GM04503 (cell line): ENCODE measurements at places on chromosomes 1 and 21.

GRCh38 chr1:112808861-112809684 is 93.9 kb upstream of the PPM1J start:
- DNase-seq, result no peak

DNA sequence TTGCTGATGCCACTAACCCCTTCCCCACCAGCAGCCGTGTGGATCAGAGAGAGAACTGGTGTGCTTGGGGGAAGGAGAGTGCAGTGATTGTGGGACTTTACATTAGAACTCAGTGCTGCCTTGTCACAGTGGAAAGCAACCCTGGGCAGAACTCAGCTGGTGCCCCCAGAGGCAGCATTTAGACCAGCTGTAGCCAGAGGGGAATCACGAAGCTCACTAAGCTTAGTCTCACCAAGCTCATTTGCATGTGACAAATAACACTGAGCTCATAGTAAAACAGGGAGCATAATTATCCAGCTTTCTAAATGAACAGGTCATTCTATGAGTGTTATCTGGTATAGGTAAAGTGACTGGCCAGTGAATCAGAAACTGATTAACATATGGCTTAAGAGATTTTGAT is 9.8 kb upstream of the SMAP2 start:
- DNase-seq, result no peak

DNA sequence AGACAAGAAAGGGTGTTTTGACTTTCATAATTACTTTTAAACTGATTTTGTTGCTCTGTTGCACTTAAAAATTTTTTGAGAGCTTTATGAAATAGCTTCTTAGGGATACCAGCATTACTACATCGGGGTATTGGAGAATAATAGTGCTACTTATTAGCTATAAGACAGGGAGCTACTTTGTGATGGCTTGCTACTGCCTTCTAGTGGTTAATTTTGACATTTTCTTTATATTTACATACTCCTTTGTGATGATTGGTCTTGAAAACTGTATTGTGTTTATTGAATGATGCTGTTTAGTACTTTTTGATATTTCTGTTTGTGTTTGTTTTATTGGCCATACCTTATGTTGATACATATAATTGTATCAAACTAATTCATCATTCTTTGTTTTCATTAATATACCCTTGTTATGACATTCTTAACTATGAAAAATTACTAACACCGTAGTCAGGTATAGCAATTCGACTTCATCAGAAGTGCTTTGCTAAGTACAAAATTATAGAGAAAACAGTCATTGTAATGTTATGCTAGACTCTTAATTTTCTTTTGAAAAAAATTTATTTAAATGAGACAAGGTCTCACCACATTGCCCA is 85.5 kb downstream of the CLIC4 start:
- DNase-seq, result no peak

- DNase-seq, result peak; percentile 97
These were observed 34.7 kb downstream of the RGS5 start for GRCh38 chr1:163168053-163168452.

- DNase-seq, result no peak
These were observed 2.9 kb upstream of the PIGR start for GRCh38 chr1:206949208-206949607.

GRCh38 chr1:5896706-5897660 is 95.2 kb downstream of the NPHP4 start:
- DNase-seq, result no peak

DNA sequence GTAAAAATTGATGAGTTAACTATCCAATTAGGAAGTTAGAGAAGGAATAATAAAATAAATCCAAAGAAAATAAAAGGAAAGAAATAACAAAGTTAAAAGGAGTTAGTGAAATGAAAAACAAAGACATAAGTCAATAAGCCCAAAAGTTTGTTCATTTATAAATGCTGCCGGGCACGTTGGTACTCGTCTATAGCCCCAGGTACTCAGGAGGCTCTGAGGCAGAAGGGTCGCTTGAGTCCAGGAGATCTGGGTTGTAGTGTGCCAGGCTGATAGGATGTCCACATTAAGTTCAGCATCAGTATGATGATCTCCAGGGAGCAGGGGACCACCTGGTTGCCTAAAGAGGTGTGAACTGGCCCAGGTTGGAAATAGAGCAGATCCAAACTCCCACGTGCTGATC is 35.5 kb upstream of the VANGL1 start:
- no peak for DNase-seq

GRCh38 chr1:150493175-150493574 is 6.0 kb downstream of the TARS2 start:
- no peak for DNase-seq

DNA sequence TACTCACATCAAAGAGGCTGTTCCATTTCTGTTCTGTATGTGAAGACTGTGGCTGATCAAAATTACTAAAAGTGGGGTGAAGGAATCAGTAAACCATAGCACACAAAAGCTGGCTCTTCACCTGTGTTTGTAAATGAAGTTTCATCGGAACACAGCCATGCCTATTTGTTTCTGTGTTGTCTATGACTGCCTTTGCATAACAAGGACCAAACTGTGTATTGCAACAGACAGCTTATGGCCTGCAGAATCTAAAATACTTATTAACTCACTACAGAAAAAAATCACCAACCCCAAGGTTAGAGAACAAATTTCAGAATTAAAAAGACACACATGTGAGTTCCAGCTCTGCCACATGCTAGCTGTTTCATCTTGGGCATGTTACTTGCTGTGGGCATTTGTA is 163.9 kb downstream of the LYPLAL1 start:
- DNase-seq, result no peak

GRCh38 chr1:18139198-18139981 is 31.8 kb downstream of the IGSF21 start:
- DNase-seq, result no peak

GRCh38 chr1:55288245-55288644 is 73.1 kb upstream of the USP24 start:
- DNase-seq, result no peak

DNA sequence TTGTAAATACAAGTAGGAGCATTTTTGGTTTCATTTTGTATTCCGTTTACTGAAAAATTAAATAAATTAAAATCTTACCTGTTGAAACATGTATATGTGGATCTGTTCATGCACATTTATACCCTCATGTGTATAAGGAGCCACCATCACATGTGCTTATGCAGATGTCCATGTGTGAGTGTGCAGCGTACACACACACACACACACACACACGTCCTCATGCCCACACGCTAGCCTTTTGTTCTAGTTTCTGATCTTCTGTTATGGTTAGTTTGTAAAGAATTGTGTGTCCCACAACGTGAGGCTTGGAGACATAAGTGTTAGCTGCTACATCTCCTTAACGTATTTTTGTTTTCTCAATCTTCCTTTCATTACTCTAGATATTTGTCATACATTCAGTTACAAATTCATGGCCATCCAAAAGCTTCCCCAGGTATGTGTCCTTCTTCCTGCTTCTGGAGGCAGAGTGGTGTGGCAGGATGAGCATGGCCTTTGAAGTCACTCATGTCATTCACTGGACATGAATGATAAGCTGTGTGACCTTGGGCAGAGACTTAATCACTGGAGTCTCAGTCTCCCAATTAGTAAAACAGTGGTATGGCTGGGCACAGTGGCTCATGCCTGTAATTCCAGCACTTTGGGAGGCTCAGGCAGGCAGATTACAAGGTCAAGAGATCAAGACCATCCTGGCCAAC is 54.6 kb downstream of the TENT5C start:
- no peak for DNase-seq

DNA sequence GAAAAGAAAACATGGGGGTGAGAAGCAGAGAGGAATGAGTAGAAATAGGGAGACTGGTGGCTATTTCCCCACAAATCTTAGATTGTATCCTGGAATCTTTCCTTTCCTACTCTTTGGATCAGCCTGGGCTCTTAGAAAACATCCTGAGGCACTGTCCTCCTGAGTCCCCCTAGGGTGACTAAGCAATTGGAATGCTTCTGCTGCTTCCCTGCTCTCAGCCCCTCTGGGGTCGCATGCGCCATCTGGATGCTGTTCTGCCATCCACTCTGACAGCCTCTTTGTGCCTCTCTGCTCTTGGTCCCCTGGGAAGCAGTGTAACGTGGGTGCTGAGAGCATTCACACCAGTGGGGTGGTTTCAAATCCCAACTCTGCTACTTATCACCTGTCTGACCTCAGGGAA is 443.0 kb downstream of the SIPA1L2 start:
- no peak for DNase-seq

DNA sequence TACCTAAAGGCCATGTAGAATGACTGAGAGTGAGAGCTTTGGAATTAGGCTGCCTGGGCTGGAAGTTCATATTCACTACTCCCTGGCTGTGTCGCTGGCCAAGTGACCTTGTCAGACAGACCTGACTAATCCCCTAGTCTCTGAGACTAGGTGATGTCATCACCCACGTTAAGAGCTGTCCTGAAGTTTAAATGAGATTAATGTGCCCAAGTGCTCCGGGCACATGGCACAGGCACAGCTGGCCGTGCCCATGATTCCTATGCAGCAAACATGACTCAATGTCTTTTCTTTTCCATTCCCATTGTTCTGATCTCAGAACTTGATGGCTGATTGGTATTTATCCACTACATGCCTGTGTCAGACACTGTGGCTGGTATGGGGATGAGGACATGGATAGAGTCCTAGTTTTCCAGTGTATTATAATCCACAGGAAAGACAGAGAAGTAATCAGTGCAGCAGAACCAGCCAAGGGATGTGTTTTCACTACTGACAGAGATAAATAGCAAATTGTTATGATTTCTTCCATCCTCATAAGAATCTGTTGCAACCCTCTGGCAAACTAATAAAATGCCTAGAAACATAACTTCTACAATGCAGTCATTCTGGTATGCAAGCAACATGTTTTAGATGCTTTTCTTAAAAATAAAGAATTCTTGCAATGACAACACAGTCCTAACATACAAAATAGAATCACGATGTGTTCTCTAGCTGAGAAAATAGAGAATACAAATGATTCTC is 180.9 kb downstream of the PCP4 start:
- no peak for DNase-seq

- no peak for DNase-seq
These were observed 13.9 kb upstream of the LY9 start for GRCh38 chr1:160781914-160782689.

DNA sequence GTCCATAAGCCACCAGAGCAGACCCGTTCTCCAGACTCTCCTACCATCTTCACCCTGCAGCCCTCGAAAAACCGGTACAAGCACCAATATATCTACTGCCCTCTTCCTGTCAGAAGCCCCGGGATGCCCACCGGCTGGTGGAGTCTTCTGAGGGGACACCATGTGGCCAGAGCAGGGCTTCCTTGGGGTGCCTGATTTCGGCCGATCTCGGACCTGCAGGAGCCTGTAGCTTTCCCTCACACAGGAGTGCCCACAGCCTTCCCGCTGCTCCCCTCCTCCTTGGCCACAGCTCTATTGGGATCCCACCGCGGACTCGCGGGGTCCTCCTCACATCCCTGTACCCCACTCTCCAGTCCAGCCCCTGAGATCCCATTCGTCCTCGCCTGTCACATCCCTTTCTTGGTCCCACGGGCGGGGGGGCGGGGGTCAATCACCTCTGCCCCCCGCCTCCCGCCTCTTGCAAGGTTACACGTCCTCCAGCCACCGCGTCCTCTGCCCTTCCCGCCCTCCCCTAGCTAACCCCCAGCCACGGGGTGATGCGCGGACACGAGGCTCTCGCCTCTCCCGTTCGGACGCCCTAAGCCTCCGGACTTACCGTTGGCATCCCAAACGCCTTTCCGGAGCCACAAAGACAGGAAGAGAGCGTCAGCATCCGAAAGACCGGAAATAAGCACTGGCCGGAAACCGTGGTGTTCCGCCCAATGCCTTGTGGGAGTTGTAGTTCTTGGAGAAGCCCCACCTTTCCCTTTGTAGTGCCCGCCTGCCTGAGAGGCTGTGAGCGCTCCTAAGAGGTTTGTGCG is at the start of gene SSR2:
Gene SSR2, minus strand, starts transcription at position 659 of the 800 bp plus-strand sequence. CDS start 784 bp downstream, outside the sequence.
- DNase-seq, result peak; percentile 56

DNA sequence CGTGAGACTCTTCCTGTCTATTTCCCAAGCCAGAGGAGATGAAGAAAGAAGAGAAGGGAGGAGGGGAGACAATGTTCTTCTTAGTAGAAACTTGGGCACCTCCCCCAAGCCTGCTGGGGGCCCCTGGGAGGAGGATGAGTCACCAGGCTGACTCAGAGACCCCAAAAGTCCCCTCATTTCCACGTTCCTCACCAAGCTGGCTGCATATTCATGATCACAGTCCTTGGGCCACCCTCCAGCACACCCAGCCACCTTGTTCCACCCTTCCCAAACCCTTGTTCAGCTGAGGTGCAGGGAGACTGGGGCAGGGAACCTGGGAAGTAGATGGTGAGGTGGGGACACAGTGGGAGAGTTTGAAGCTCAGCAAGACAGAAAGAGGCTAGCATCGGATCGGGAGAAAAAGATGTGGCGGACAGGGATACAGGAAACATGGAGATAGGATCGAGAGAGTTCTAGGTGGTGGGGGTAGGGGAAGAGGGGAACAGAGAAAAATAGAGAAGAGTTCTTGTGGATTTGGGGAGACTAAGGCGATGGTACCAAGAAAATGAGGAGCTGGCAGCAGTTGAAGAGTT is 712 bp downstream of the RAB13 start:
- no peak for DNase-seq

- DNase-seq, result peak; percentile 61
These were observed 2.8 kb upstream of the FAM131C start for GRCh38 chr1:16076031-16076864.

DNA sequence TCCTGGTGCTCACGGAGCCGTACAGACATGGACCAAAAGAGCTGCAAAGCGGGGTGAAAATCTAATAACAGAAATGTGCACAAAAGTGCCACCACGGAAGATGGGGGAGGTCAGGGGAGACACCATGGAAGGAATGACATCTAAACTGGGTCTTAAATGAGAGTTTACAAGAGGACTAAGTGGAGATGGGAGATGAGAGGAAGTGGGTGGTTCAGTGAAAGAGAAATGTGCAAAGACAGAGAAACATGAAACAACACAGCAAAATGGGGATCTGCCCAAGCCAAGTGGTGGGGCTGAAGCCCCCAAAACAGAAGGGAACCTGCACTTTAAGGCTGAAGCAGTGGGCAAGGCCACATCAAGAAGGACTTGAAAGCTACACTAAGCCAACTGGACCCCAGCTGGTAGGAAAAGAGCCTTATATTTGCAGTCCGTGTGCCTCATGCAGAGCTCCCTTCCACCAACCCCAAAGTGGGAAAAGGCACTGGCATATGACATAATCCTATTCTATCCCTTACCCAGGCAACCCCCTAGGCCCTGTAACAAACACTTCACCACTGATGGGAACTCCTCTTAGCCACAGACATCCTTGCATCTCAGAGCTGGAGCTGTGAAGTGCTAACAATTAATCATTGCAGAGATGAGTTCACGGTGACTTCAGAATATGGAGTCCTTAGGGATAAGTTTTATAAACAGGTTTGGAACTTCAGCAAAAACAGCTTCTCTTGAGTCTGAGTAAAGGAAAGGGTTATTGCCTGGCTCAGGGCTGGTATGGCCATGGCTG is 198.6 kb upstream of the EDN2 start:
- no peak for DNase-seq

DNA sequence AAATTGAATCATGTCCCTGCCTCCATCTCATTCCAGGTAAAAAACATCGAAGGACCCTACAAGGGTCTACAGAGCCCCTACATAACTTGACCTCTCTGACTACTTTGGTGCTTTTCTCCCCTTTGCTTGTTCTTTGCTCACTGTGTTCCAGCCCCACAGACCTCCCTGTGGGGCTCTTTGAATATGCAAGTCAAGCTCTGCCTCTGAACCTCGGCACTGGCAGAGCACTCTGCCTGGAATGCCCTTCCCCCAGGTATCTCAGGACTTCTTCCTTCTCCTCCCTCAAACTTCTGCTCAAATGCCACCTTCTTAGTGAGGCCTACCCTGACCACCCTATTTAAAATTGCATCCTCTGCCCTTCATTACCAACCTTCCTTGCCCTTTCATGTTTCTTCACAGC is 87.8 kb upstream of the CD34 start:
- no peak for DNase-seq
